ENCODE measurements at places on chromosomes 4 and X.

DNA sequence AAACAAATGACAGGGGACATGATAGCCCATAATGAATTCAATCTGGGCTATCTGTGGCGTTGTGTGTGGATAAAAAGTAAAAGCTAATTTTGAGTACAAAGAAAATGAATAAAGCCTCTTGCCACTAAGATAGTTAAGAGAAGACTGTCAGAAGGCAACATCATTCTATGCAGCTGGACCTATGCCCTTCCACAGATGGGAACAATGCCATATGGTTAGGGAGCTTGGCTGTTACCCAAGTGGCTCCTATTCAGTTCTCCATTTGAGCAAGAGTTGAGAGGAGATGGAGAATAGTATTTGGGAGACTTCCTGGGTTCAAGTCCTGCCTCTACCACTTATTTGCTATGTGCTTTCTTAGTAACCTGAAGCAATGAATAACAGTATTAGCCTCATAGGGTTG, 107.7 kb downstream of the ANXA3 start:
- DNase-seq: no peak

- no peak for DNase-seq
Observed at GRCh38 chrX:68822641-68823410, 6.0 kb upstream of the EFNB1 start.

- no peak for DNase-seq
Observed at GRCh38 chr4:159015841-159016240, 87.0 kb upstream of the RAPGEF2 start.

- DNase-seq: no peak
Observed at GRCh38 chr4:108035691-108036090, 46.0 kb downstream of the HADH start.

- no peak for DNase-seq
Observed at GRCh38 chr4:5118091-5118786, 67.0 kb downstream of the STK32B start.

- no peak for DNase-seq
Observed at GRCh38 chr4:160009656-160010493, 907.0 kb downstream of the RAPGEF2 start.

DNA sequence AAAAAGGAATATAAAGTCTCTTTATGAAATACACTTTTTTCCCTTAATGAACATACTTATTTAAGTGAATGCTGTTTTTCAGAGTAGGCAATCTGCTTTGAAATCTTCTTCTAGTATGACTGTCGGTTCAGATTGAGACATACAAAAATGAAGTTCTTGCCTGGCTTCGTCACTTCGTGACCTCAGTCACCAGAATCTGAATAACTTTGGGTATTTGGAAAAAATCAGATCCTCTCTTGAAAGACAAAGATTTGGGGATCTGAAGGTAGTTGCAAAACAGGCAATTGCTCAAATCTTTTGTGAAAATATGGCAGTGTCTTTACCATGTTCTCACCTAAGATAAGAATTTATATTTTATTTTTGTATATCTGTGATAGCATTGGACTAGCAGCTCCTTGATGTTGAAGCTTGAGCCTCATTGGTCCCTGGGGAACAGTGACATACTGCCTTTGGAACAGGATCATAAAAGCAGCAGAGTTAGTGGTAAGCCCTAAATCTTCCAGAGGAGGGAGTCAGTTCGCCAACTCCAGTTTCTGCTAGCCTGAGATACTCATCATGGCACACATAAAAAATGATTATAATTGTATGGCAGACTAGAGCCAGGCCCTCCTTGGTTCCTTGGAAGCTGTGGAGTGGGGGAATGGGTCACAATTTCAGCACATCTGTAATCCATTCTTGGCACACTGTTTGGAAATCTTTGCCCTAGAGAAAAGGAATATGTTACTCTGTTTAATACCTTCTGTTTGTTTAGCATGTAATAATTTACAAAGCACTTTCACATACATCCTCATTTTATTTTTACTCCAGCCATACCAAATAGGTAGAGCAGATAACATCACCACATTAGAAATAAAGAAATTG, 5.0 kb downstream of the ARFIP1 start:
- DNase-seq: no peak

DNA sequence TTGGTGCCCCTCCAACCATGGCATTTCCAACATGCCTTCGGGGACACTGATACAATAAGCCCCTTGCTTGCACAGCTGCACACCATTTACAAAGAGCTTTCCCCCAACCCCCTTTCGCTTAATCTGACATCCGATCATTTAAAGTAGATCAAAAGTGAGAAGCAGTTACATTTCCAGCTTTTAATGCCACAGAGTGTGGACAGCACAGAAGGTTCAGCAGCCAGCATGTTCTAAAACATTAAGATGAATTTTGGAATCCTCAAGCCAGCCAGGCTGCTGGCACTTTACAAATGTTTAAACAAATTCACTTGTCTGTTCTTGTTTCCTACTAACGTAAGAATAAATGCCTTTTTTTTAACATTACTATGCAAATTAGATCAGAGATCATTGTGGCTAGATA, 284.4 kb upstream of the LDB2 start:
- no peak for DNase-seq

GRCh38 chrX:10189317-10190268, 32.8 kb downstream of the CLCN4 start:
- DNase-seq: peak; percentile 67

GRCh38 chr4:10180927-10181744, 64.5 kb upstream of the WDR1 start:
- DNase-seq: no peak

- peak; percentile 61 for DNase-seq
Observed at GRCh38 chr4:36255577-36255976, 11.3 kb upstream of the ARAP2 start.

DNA sequence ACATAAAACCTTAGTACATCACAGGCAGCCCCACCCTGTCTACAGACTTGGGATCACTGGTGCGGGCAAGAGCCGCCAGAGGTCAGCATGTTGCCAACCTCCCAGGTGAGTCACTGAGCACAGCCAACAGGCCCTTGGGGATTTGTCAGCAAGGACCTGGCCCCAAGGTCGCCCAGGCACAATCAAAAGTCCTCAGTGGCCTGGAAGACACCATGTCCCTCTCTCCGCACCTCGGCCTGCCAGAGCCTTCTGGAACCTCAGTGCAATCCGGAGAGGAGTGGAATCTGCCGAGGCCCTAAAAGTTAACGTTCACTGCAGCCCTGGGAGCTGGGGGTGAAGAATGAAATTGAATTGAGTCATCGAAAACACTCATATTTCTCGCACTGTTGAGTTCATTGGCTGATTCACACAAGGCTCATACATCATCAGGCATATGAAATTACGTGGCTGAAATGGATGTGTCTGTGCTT, 74.3 kb downstream of the WFS1 start:
- DNase-seq: no peak

GRCh38 chrX:137848266-137848905, 282.5 kb downstream of the ZIC3 start:
- no peak for DNase-seq

DNA sequence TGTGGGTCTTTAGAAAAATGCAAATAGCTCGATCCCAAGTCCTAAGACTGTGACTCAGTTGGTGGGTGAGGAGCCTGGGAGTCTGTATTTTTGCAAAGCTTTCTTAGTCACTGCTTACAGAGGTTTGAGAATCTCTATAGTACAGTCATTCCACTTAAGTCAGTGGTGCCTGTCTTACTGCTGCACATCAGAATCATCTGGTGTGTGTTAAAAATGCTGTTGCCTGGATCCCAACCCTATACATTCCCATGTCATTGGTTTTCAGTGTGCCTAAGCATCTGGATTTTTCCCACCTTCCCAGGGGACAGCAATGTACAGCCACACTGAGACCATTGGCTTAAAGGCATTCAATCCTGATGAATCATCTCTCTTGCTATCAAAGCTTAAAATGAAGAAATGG, 21.0 kb upstream of the GEMIN8 start:
- DNase-seq: no peak

GRCh38 chr4:138111462-138112000, 130.6 kb downstream of the SLC7A11 start:
- no peak for DNase-seq

DNA sequence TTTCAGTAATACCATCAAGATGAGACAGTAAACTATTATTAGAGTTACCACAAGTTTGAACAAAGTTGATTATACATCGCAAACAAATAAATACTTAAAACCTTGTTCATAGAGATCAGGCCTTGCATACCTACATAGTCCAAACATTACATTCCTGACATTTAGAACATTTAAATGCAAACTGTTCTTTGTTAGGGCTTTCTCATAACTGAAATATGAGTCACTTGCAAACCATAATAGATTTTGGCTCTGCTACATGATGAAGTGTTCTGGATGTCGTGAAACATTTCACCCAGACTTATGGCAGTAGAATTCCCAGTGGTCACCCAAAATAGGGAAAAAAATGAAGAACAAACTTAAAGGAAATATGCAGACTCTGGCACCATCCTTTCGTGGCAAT, 75.0 kb downstream of the FAT4 start:
- DNase-seq: no peak

- no peak for DNase-seq
Observed at GRCh38 chr4:140049849-140050637, 103.9 kb downstream of the MAML3 start.

GRCh38 chrX:70525733-70526132, 81.1 kb downstream of the DLG3 start:
- no peak for DNase-seq

DNA sequence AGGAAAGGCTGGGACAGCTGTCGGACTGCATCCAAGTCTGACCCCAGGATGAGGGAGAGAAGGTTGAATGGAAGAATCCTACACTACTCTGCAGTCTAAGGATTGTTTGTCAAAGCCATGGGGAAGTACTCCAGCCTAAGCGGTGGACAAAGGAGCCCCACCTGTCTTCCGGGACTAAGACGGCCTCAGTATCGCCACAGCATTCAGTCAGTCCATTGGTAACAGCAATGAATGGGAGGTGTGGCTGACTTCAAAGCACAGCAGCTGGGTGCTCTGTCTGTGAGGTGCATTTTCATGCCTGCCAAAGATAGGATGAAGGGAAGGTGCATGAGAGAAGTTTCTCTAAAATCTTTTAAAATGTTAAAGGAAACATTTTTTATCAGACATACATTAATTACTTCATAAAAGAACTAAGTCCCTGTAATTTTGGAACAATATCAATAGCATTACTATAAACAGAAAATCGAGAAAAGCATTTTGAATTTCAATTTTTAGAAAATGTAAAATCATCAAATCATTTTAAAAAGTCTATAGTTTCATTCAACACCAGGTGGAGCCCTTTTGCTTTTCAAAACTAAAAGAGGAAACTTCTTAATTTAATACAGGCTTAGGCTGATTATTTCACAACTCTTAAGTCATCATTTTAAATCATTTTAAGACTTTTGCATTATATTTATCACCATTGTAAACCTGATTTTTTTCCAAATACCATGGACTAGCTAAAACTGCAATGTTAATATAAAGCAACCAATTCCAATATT, 27.6 kb upstream of the INTU start:
- DNase-seq: no peak

DNA sequence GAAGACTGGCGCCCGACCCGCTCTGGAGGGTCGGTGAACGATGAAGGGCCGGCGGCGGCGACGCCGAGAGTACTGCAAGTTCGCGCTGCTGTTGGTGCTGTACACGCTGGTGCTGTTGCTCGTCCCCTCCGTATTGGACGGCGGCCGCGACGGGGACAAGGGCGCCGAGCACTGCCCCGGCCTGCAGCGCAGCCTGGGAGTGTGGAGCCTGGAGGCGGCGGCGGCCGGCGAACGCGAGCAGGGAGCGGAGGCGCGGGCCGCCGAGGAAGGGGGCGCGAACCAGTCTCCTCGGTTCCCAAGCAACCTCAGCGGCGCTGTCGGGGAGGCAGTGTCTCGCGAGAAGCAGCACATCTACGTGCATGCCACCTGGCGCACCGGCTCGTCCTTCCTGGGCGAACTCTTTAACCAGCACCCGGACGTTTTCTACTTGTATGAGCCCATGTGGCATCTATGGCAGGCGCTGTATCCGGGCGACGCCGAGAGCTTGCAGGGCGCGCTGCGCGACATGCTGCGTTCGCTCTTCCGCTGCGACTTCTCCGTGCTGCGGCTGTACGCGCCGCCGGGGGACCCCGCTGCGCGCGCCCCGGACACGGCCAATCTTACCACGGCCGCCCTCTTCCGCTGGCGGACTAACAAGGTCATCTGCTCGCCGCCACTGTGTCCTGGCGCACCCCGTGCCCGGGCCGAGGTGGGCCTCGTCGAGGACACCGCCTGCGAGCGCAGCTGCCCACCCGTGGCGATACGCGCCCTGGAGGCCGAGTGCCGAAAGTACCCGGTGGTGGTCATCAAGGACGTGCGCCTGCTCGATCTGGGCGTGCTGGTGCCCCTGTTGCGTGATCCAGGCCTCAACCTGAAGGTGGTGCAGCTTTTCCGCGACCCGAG, 568 bp downstream of the CHST7 start:
- peak; percentile 77 for DNase-seq

DNA sequence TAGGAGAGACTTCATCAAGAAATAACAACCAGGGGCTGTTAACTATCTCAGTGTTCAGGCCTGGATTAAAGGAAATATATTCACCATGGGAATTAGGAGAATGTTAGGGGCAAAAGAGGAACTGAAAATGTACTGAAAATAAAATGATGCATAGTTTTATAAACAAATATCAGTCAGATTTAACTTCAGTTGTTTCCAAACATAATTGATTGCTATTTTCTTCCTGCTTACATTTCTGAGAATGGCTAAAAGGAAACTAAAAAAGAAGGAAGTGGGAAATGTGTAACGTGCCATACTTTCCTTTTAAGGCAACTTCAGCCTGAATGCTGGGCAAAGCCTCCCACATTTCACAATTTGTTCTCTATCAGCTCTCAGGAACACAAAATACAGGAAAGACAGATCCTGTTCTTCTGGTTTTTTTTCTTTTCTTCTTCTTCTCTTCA, 178.1 kb downstream of the MAML3 start:
- no peak for DNase-seq

GRCh38 chrX:40331353-40331752, 233.6 kb upstream of the BCOR start:
- DNase-seq: no peak

- DNase-seq: no peak
Observed at GRCh38 chr4:175772170-175772705, 39.8 kb downstream of the GPM6A start.

- DNase-seq: no peak
Observed at GRCh38 chr4:71009086-71009485, 15.6 kb downstream of the DCK start.

Measured in T follicular helper cell (primary cell).